ENCODE measurements at places on chromosomes 6 and 20. TPM values are rescaled to one million over a fixed set of nuclear protein-coding genes. Genes with fewer than 3 reads are reported as not detected.
A peak's percentile ranks its signal among the peaks of the same experiment; 100 is the strongest.

Gene PLEKHG1
- 1.3 TPM for total RNA-seq

- peak; percentile 14 for DNase-seq
These were observed 111.3 kb downstream of the SIM1 start for GRCh38 chr6:100353276-100354015.

DNA sequence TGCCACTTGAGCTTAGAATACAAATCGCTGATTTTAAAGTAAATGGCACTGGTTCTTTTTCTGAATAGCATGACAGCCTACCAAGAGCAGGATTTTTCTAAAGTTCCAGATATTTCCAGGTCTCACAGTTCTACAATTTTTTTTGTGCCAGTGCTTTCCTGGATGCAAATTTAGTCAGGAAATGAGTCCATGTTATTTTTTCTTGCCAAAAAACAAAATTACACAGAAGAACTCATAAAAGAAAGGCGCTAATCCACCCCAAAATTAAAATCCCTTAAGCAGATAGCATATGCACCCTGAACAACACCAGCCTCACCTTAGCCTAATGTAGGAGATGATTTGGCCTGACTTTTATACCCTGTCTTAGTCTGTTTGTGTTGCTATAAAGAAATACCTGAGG is 86.4 kb upstream of the ARG1 start:
- DNase-seq: no peak

- no peak for DNase-seq
These were observed 28.1 kb downstream of the HIVEP2 start for GRCh38 chr6:142916881-142917280.

GRCh38 chr6:29685718-29686326 is 4.9 kb upstream of the ZFP57 start:
- DNase-seq: no peak

Gene RBL1
- 17.3 TPM for total RNA-seq

- DNase-seq: no peak
These were observed 100.8 kb downstream of the SYCP2 start for GRCh38 chr20:59832406-59833363.

DNA sequence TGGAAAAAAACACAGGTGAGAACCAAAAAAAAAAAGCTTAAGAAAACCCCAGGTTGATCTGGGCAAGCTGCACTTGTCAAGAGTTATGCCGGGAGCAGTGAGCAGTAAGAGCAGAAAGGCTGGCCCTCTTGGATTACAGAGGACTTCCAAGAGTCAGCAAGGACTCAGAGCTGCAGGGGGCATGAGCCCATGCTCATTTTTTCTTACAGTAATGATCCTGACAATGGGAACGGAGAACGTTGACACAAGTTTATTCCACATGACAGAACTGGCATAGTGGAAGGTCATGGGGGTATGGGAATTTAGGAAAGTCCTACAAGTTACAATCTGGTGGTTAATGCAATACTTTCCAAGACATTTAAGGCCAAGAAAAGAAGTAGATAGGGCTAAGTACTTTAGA is 256.6 kb downstream of the GMDS start:
- DNase-seq: no peak

GRCh38 chr6:5384276-5384675 is 123.0 kb downstream of the FARS2 start:
- DNase-seq: no peak

Gene CLDN20
- not detected for total RNA-seq

All from PC-3 (cell line).